ENCODE measurements at places on chromosomes 4 and X.

DNA sequence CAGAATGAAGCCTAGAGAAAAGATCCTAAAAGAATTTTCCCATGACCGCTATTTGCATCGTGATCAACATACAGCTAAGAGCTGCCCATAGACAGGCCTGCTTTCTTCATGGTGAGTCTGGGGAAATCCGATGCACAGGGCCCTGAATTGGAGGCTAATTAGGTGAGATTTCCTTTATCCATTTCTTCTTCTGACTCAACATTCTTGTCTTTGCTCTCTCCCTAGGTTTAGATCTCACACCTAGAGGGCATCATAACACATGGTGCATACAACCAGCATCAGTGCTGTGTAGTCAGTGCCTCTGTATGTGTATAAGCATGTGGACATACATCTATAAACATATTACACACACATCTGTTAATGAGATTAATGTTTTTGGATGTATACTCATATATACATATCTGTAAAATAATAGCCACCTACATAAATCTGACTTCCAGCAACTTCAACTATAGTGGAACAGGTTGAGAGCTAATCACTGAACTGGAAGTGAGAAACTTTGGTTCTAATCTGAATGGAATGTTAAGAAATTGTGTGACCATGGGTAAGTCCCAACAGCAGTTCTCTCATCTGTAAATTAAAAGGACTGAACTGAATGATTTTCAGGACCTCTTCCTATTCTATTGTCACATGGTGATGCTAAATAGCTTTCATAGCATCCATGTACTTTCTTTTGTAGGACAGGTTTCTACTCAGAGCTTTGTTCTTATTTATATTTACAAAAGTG is 17.5 kb downstream of the GATB start:
- DNase-seq: no peak

DNA sequence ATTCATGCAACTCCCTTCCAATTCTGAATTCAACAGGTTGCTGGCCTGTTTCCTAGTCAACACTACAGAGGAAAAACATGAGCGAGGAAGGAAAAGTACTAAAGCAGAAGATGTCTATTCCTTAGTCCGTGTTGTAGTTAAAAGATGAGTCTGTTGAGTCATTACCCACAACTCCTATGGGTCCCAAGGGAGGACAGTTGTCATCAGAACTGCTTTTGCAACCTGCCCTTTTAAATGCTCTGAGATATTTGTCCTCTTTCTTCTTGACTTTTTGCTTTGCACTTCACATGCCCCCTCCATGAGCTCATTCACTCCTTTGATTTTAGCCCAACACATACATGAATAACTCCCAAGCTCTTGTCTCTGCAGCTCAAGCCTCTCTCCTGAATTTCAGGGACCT is 119.2 kb downstream of the CORIN start:
- DNase-seq: no peak

- DNase-seq: no peak
These were observed 8.0 kb upstream of the GUCY1A1 start for GRCh38 chr4:155658681-155659064.

- DNase-seq: no peak
These were observed 7.4 kb upstream of the HS3ST1 start for GRCh38 chr4:11436084-11436483.

- no peak for DNase-seq
These were observed 578.1 kb upstream of the AADAT start for GRCh38 chr4:170667814-170668213.

DNA sequence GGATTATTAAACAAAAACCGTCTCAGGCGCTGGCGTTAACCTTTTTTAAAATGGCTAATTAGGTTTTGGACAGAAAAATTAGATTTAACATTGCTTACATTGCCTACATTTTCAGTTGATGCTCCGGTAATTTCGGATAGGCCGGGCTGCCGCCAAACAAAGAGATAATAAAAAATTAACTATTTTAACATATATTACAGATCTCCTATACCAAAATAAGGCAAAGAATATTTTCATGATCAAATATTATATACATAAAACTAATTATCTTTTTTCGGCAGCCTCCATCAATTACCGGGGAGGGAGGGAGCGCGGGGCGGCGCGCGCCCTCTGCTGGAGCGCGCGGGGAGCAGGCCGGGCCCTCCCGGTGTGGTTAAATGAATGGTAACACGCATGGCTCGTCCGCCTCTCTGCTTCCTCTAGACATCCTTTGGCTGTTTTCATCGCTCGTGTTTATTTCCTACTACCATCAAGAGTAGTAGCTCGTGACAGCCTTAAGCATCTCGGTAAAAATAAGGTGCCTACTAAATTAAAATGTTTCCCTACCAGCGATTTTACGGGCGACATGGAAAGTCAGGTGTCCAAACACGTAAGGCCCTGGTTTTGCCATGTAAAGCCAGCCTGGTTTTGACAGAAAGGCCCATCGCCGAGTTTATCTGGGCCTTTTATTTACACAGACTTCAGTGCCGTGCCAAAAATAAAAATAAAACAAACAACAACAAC is 52.4 kb upstream of the TMEM33 start:
- DNase-seq: no peak

DNA sequence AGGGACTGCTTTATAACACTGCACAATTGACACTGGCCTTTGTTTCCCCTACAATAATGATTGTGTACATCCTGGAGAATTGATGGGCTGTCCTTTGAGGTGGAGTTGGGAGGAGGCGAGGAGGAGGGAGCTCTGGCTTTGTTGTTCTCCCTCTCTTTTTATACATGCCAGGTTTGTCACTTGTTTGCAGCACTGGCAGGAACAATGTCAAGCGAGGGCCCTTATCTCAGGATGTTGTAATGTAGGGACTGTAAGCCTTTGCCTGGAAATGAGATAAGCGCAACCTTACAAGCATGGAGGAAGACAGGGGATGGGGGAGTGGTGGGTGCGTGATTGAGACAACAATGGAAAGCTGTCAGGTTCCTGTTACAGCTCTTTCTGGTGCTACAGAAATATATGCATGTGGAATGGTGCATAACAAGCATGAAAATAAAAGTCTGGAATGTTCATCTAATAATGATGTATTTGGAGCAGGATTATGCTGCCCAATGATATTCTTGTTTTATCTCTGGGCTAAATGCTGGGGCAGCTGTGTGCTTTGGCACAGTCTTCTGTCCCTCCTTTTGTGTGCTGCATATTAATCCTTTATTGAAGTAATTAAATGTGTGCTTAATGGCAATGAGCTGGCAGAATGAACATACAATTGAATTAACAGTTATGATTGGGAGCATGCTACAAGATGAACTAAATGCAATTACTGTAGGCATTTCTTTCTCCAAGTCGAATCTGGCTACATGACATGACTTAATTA is 294.4 kb downstream of the GPAT3 start:
- no peak for DNase-seq

- no peak for DNase-seq
These were observed 872.9 kb upstream of the PCDH10 start for GRCh38 chr4:132276185-132276584.

GRCh38 chr4:174265916-174266315 is 17.6 kb downstream of the FBXO8 start:
- no peak for DNase-seq

- DNase-seq: no peak
These were observed 93.5 kb upstream of the GUCY1A1 start for GRCh38 chr4:155573126-155573525.

- no peak for DNase-seq
These were observed 56.9 kb upstream of the CXCL8 start for GRCh38 chr4:73683456-73683855.

- DNase-seq: no peak
These were observed 6.9 kb downstream of the PJA1 start for GRCh38 chrX:69158166-69158980.

All from NCI-H1048 (cell line).